ENCODE measurements at places on chromosomes 1 and 21.
A peak's percentile ranks its signal among the peaks of the same experiment; 100 is the strongest.

DNA sequence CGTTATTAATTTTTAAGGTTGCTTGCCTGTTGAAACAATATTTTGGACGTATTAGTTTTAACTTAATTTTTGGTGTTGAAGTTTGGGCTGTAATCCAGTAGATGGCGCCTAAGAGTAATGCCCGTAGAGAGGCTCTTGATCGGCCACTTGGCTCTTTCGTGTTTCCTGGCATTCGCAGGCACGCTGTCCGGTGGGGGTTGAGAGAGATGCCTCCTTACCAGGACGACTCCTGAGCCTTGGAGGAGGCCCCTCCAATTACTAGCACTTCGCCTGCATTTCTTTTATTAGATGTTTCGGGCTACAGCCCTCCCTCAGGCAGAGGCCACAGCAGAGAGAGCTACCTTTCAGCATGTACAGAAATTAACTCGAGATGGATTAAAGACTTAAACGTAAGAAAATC is 12.0 kb downstream of the OR2M4 start:
- peak; percentile 7 for DNase-seq

GRCh38 chr21:46608672-46609111 is 3.8 kb upstream of the S100B start:
- no peak for DNase-seq

GRCh38 chr1:184033711-184034167 is 3.8 kb downstream of the COLGALT2 start:
- DNase-seq: no peak

- DNase-seq: no peak
Observed at GRCh38 chr1:154730986-154731489, 123.1 kb upstream of the ADAR start.

GRCh38 chr1:64956733-64957441 is 9.5 kb downstream of the JAK1 start:
- peak; percentile 30 for DNase-seq

- no peak for DNase-seq
Observed at GRCh38 chr1:219576931-219577730, 35.8 kb downstream of the ZC3H11B start.

GRCh38 chr1:208895181-208895580 is 651.0 kb upstream of the PLXNA2 start:
- DNase-seq: no peak

- no peak for DNase-seq
Observed at GRCh38 chr1:182764029-182764727, 25.4 kb upstream of the NPL start.

DNA sequence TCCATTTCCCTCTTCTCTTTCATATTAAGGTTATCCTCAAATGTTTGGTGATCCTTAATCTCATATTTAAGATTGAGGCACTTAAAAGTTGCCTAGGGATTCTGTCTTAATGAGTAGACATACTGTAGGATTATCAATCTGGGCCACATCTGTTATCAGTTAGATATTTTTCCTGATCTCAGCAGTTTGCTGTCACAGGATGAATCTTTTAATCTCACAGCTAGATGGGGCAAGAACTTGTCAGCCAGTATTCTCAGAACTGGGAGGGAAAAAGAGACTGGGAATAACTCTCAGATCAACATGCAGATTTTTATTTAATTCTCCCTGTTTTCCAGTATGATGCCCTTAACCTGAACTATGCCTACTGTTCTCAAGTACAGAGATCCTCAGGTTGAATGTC is 14.0 kb downstream of the ZNF644 start:
- DNase-seq: no peak

GRCh38 chr1:240797050-240797449 is 185.1 kb upstream of the GREM2 start:
- DNase-seq: no peak
